ENCODE measurements at places on chromosomes 4 and X.

- no peak for DNase-seq
These were observed 19.1 kb upstream of the PRRG3 start for GRCh38 chrX:151676196-151676595.

GRCh38 chr4:55592014-55592413 lies at the start of gene PDCL2:
Gene PDCL2, minus strand, starts transcription at chr4:55592245. Its CDS starts 136 bp downstream, at chr4:55592109.
- no peak for DNase-seq

- DNase-seq: no peak
These were observed 163.1 kb downstream of the EVC2 start for GRCh38 chr4:5545271-5545670.

DNA sequence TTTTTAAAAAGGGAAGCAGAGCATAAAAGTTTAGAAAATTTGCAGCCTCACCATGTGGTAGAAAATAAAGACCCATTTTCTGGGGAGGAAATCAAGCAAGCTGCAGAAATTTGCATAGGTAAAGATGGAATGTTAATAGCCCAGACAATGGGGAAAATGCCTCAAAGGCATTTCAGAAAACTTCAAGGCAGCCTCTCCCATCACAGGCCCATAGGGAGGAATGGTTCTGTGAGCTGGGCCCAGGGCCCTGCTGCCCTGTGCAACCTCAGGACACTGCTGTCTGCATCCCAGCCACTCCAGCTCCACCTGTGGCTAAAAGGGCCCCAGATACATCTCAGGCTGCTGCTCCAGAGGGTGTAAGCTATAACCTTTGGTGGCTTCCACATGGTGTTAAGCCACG lies 137.9 kb downstream of the INPP4B start:
- no peak for DNase-seq

DNA sequence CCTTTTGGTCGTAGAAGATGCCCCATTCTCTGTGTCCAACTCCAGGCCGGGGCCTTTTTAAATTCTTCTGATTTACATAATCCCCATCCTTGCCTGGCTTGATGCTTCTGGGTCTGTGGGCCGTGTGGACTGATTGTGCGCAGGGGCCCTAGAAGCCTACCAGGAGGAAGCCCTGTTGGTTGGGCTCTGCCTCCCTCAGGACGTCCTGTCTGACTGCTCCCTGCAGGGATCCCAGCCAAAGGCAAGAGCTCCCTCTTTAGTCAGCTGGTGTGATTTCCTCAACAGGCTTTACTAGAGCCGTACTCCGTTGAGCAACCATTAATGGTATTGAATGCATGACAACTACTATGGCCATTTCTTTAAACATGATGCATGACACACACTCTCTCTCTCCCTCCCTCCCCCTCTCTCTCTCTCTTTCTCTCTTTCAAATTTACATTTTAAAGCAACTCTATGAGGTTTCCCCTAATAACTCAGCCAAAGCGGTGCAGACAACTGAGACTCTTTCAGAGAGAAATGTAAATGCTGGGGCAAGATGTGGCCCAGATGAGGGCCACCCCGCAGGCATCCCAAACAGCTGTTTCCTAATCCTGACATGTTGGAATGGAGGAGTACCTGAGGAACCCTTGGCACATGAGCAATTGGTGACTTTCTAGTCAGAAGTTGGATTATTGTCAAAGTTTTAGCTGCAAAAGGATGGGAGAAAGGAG lies 117.3 kb downstream of the DRD5 start:
- no peak for DNase-seq

DNA sequence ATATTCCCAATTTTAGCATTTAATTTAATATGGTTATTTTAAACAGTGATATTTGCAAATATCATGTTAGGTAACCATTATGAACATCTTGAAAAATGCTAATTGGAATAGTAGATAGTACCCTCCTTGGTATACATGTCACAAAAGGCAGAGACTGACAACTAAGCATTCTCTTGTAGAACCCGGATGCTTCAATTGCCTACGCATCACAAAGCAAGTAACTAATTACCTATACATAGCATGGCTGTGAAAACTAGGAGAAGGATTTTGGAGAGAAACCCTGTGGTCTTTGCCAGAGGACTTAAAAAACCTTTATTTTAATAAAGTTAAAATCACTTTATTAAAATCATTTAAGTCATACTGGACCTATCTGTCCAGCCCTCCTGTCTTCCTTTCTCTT lies 764.1 kb upstream of the TENM3 start:
- no peak for DNase-seq

GRCh38 chrX:93868289-93868965 lies 194.4 kb downstream of the FAM133A start:
- DNase-seq: no peak

DNA sequence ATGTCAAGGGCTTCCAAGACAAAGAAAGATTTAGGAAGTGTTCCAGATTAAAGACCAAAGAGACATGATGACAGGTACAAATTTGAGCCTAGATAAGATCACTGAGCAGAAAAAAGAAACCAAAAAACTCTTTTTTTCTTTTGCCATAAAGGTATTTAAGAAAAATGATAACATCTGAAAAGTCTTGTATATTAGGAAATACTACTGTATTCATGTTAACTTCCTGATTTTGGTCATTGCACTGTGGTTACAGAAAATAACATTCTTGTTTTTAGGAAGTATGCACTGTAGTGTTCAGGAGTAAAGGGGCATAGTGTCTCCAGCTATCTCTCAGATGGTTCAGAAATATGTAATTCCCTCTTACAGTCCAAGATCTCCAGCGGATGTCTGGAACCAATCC lies 37.1 kb downstream of the RWDD4 start:
- DNase-seq: no peak

DNA sequence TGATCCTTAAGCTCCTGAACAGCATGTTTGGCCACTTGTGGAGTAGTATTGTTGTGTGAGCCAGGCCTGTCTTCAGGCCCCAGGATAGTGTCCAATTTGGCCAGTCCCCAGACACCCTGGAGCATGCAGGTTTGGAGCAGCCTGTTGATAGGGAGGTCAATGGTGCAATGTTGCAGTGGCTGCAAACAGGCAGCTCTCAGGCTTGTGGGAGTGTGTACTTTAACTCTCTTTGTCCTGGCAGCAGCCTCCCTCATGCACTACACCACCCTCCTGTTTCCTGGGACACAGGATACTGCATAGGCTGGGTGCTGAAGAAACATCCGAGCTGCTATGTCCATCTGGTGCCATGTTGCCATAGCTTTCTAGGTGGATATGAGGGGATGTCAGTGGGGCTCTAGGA lies 24.0 kb downstream of the TECRL start:
- no peak for DNase-seq

DNA sequence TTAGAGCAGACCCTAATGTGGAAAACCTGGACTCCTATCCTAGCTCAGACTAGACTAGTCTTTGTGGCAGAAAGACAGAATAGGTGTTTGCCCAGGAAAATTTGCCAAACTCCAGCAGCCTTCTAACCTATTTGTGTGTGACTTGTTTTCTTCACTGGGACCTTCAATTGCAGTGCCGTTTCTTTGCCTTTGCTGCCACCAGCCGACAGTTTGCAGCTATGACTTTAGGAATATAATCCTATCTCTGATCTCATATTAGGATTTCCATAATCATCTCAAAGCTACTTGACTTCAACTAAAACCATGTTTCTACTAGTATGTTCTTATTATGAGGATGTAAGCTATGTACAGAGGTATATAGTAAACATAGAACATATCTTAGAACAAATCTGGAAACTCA lies 60.2 kb upstream of the PGAM4 start:
- peak; percentile 35 for DNase-seq

GRCh38 chr4:12987284-12987683 lies 496.9 kb downstream of the RAB28 start:
- no peak for DNase-seq

GRCh38 chr4:87419578-87420249 lies 2.7 kb upstream of the NUDT9 start:
- no peak for DNase-seq

- DNase-seq: no peak
These were observed 27.9 kb upstream of the NDNF start for GRCh38 chr4:121100093-121100775.

GRCh38 chr4:133467290-133467947 lies 318.3 kb downstream of the PCDH10 start:
- DNase-seq: no peak

GRCh38 chr4:141909541-141909940 lies 273.2 kb downstream of the IL15 start:
- DNase-seq: no peak
